ENCODE measurements at places on chromosomes 13 and 19.

DNA sequence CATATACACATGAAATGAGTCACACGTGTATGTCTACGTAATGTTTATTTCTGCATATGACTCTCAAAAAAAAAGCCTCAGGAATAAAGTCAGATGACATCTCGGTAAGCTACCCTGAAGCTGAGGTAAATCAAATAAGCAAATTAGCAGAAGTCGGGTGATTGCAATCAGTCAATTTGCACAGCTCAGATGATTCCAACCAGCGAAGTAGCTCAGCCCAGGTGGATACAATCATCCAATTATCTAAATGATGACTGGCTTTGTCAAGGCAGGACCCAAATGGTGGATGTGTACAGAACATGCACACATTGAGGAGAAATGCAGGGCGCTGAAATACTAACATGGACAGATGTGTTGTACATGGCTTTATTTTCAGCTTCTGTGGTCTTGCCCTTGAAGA is 148.5 kb downstream of the ZNF486 start:
- no peak for DNase-seq

- DNase-seq, result no peak
These were observed 117.8 kb upstream of the IRS2 start for GRCh38 chr13:109904218-109904617.

DNA sequence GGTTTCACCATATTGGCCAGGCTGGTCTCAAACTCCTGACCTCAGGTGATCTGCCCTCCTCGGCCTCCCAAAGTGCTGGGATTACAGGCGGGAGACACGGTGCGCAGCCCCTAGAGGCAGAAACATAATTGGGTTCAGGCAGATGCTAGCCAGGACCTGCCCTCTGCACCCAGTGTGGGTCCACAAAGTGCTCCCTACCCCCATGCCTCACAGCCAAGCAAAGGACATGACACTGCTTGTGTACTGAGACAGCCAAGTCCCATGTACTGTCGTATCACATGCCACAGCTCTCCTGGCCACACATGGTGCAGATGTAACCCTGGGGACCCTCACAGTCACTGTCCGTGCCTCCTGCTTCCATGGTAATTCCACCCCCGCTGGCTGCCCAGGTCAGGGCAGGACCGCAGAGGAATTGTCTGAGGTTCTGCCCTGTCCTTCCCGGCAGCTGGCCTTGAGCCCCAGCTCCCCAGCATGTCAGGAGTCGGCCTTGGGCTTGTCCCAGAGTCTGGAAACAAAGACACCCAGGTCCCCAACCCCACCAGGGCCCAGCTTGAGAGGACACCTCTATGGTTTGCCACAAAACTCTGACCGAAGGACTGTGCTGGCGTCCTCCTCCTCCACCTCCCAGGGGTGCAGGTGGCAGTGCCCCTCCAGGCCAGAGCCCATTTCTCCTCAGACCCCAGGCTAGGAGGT is 7.6 kb downstream of the PRR36 start:
- DNase-seq, result no peak

- DNase-seq, result no peak
These were observed 429.6 kb downstream of the KLF12 start for GRCh38 chr13:73704587-73704986.

- no peak for DNase-seq
These were observed 151.0 kb downstream of the DPF1 start for GRCh38 chr19:38072776-38073750.

- DNase-seq, result no peak
These were observed 1.6 kb downstream of the MISP3 start for GRCh38 chr19:14073925-14074838.

- no peak for DNase-seq
These were observed 89.5 kb downstream of the SPRY2 start for GRCh38 chr13:80251403-80251802.

GRCh38 chr19:29395111-29395733 is 130.6 kb upstream of the VSTM2B start:
- no peak for DNase-seq

GRCh38 chr13:48776401-48776800 is 122.7 kb downstream of the CYSLTR2 start:
- DNase-seq, result no peak

DNA sequence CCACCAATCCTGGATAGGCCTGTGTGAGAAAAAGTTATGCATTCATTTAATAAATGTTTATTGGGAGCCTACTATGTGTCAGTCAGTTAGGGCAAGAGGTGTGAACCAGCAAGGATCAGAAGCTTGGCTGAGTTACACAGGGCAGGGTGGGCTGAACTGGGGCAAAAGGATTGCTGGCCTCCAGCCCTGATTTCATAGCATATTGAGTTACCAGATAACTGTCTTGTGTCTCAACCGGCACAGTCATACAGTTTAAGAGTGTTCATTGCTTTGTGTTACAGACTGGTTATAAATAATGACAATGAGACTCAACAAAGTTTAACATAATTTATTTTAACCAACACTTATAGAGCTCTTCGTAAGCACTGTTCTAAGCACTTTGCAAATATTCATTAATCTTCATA is 253.8 kb downstream of the DLEU7 start:
- no peak for DNase-seq

DNA sequence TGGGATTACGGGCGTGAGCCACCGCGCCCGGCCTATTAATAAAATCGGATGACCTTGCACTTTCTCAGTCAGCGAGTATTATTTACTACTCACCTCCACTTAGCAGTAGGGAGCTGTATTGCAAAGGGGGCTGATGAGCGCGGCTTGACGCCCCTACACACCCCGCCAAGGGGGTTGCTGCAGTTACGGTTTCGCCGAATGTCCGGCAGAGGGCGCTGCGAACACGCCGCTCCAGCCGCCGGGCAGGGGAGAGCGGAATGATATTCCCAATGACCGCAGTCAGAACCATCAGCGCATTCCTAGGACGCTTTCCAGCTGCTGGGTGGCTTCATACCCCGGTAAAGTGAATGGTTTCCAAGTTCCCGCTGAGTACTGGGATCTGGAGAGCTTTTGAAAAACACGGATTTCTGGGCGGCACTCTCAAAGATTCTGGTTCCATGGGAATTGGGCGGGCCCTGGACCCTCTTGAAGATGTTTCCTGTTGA is 30.0 kb upstream of the TPT1 start:
- DNase-seq, result peak; percentile 49

DNA sequence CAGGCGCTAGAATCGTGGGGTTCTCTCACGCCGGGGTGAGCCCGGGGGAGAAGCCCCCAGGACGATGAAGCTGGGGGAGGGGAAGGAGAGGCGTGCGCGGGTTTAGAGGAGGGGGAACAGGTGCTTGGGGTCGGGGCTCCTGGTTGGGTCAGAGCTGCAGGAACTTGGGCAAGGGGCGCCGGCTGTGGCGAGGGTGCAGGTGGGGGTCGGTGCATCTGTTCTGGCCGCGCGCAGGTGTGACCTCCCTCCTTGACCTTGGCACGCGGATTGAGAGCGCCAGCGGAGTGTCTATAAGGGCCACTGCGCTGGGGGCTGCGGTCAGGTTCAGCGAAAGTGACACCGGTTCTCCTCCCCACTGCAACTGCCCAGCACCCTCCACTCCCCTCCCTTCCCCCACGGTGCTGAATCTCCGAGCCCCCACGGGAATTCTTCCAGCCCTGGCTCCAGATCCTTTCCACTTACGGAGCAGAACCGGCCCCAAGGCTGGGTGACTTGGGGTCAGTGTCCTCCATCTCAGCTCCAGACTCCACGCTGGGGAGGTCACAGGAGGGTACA is 618 bp downstream of the TMEM38A start:
- DNase-seq, result no peak

DNA sequence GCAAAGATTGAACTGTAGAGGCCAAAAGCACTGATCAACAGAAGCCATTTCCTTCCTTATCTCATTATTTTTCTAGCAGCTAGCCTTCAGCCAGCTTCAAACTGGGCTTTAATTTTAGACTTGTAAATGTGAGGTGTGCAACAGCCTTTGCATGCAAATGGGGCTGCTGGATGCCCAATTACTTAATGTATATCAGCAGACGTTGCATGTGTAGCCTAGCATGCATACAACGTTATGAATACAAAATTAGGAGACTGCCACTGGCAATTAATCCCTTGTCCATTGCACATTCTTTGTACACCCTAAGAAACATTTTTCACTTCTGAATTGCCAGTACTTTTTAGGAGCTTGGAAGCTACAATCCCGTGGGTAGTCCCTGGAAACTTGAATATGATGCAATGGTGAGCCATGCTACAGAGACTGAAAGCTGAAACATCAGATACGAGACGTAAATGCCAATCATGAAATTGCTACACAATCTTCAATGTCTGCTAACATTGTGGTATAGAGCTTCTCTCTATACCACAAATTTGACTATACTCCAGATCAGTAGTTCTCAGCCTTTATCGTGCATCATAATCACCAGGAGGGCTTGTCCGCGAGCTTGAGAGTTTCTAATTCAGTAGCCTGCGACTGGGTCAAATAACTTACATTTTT is 20.2 kb downstream of the EPSTI1 start:
- no peak for DNase-seq

DNA sequence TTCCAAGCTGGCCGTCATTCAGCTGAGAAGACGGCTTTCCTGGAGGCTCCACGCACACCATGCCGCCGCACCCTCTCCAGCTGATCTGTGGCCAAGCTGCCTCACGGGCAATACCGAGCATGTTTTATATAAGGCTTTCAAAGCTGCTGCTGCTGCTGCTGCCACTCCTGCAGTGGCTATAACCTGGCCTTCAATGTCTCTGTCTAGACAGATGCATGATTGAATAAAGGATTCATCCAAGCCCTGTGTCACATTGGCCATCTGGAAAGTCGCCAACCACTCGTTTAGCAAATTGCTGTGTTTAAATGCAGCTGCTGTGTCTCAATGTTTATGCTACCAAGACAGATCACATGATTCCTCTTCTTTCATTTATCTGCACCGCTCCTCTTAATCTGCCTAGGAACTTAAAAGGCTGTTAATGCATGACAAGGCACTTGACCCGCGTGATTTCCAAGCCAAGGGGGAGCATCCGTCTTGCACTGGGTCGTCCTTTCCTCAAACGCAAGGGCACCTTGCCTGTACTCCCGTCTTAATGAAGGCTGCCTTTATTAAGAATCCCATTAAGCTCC is 114.3 kb downstream of the TEX26 start:
- no peak for DNase-seq

DNA sequence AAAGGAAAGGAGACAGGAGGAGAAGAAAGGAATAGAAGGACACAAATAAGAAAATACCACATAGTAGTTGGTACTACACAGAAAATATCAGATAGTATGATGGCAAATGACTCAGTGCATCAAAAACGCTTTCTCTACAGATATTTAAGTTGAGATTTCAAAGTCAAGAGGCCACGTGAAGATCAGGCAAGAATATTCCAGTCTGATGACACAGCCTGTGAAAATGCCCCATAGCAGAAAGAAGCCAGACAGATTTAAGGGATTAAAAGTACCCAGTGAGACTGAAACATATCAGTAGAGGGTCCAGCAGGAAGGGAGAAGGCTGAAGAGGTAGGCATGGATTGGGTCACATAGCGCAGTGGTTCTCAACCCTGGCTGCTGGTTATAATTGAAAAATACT is 113.7 kb downstream of the VWA8 start:
- DNase-seq, result no peak

GRCh38 chr13:77832339-77833100 is 86.1 kb downstream of the EDNRB start:
- DNase-seq, result no peak

DNA sequence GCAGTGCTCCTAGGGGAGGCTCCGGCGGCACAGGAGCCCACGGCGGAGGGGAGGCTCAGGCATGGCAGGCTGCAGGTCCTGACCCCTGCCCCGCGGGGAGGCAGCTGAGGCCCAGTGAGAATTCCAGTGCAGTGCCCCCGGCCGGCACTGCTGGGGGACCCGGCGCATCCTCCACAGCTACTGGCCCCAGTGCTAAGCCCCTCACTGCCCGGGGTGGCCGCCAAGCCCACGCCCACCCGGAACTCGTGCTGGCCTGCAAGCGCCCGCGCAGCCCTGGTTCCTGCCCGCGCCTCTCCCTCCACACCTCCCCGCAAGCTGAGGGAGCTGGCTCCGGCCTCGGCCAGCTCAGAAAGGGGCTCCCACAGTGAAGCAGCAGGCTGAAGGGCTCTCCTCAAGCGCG is 62.2 kb downstream of the SPRY2 start:
- no peak for DNase-seq

GRCh38 chr13:27978301-27978968 is 9.3 kb upstream of the CDX2 start:
- no peak for DNase-seq

DNA sequence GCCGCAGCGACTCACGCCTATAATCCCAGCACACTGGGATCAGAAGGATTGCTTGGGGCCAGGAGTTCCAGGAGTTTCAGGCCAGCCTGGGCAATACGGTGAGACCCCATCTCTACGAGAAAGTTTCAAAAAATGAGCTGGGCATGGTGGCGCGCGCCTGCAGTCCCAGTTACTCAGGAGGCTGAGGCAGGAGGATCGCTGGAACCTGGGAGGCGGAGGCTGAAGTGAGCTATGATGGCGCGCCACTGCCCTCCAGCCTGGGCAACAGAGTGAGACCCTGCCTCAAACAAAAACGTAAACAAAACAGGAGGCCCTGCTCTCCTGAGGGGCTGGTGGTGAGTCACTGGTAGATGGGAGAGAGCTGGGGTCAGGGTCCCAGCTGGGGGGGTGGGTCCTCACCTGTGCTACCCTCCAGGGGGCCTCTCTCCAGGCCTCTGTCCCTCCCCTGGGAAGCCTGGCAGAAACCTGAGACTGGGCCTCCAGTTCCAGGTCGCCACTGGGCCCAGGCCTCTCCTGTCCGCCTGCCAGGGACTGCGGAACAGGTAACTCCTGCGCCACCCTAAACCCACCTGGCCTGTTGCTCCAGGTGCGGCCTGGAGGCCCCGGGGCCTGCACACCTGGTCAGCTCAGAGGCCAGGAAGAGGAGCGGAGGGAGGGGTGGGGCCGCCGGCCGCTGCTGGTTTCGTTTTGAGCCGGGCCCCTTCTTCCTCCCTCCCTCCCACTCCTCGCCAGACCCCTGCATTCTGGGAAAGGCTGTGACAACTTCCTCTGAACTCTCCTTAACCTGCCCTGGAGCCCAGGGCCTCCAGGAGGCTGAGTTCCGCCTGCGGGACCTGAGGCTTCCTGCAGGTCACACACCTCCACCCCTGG is 17.2 kb upstream of the ZBTB7A start:
- DNase-seq, result no peak

GRCh38 chr13:61880578-61881283 is 465.1 kb upstream of the PCDH20 start:
- DNase-seq, result no peak

GRCh38 chr19:33000510-33000909 is 28.5 kb downstream of the FAAP24 start:
- DNase-seq, result peak; percentile 5

DNA sequence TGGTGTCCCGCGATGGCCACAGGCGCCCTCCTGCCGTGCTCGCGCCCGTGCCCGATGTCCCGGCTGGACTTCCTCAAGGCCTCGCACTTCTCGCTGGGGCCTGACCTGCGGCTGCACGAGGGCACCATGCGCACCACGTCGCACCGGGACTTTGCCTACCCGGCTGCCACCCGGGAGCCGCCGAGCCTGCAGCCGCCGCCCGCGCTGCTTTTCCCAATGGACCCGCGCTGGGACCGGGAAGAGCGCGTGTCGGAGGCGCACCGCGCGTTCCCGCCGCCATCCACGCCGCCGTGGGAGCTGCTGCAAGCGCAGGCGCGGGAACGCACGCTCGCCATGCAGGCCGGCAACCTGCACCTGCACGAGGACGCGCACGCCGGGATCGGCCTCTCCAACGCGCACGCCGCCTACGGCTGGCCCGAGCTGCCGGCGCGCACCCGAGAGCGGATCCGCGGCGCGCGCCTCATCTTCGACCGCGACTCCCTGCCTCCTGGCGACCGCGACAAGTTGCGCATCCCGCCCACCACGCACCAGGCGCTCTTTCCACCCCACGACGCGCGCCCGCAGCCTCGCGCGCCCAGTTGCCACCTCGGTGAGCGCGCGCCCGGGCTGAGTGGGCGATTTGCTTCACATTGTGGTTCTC is 12.1 kb upstream of the PEX11G start:
- DNase-seq, result no peak

- no peak for DNase-seq
These were observed 908.0 kb upstream of the ATXN8OS start for GRCh38 chr13:69199664-69200063.
